Activated gamma-delta T cell treated with anti-CD3 and anti-CD28 coated beads, Interleukin-2, amount 50 U/mL, for 16 hours (primary cell): ENCODE measurements at places on chromosomes 7 and 10.

DNA sequence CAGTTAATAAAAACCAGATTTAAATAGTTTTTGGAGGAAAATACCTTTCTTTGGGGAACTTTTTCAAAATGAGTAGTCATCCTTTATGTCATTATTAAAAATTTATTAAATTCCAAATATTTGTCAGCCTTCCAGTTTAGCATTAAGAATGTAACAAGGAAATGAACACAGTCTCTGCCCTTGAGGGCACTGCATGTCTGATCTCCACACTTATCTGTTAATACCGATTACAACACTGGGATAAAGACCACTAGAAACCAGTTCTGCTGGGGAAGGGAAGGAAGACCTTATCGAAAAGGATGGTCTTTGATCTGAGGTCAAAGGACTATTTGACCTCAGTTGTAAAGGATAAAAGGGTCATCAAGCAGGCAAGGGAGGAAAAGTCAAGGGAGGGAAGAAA lies 320.0 kb downstream of the DOCK4 start:
- no peak for DNase-seq

DNA sequence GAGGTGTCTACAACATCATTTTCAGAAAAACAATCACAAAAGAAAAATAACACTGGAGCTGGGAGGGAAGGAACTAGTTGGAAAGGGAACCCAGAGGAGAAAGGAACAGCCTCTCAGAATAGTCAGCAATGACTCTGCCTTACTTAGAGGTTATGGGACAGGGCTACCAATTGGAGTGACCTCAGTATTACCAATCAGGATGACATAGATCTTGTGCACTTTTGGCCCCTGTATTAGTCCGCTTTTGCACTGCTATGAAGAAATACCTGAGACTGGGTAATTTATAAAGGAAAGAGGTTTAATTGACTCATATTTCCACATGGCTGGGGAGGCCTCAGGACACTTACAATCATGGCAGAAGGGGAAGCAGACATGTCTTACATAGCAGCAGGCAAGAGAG lies 99.7 kb upstream of the SDK1 start:
- no peak for DNase-seq

- no peak for DNase-seq
Observed at GRCh38 chr10:132828681-132829080, 42.7 kb upstream of the NKX6-2 start.

DNA sequence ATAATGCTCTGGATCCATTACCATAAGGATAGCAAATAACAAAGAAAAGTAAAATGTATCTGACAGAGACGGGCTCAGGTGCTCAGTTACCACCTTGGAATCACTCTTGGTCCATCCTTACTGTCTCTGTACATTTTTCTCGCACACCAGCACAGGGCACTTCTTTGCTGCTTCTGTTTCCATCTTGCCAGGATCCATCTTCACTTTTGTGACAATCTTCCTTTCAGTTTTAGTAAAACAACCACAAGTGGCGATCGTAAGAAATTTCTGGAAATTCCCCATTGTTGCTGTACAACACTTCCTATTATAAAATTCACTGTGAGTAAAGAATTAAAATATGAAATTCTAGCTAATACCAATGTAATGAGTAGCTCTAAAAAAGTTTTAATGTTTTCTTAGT lies 695.5 kb downstream of the GRM8 start:
- no peak for DNase-seq

DNA sequence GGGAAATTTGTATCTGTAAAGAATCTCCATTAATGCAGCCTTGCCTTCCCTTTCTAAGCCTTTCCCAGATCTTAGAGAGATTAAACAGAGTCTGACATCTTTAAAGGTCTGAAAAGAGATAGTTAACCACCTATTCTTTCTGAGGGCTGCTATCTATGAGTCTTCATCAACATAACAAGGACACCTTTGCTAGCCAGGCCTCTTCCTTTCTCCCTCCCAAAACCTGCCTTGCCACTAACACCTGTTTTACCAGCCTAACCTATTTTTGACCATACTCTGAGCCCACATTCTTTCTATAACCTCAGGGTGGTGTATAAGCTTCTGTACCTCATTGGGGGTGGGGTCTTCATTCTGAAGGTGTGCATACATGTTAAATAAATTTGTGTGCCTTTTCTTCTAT lies 217.1 kb downstream of the IPMK start:
- no peak for DNase-seq

GRCh38 chr10:29057822-29058331 lies 231.0 kb upstream of the LYZL1 start:
- no peak for DNase-seq

DNA sequence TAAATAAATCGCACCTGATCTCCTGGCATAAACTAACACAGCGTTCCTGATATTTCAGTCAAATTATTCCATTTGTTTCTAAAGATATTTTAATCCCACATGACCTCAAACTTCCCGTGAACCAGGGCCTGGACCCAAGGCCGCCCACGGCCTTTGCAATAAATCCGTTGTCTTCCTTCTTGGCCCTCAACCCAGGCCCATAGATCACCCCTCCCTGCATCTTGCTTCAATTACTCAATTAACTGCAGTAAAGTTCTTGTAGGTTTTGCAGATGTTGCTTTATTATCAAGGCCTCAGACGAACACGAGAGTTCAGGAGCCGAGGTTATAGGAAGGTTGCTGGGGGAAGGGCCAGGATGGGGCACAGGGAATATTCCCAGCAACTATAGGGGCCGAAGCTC lies 249.4 kb downstream of the RAB11FIP2 start:
- DNase-seq = no peak

- DNase-seq = no peak
Observed at GRCh38 chr10:3871424-3871996, 86.5 kb upstream of the KLF6 start.

- DNase-seq = no peak
Observed at GRCh38 chr10:99521765-99522469, 10.8 kb upstream of the NKX2-3 start.

DNA sequence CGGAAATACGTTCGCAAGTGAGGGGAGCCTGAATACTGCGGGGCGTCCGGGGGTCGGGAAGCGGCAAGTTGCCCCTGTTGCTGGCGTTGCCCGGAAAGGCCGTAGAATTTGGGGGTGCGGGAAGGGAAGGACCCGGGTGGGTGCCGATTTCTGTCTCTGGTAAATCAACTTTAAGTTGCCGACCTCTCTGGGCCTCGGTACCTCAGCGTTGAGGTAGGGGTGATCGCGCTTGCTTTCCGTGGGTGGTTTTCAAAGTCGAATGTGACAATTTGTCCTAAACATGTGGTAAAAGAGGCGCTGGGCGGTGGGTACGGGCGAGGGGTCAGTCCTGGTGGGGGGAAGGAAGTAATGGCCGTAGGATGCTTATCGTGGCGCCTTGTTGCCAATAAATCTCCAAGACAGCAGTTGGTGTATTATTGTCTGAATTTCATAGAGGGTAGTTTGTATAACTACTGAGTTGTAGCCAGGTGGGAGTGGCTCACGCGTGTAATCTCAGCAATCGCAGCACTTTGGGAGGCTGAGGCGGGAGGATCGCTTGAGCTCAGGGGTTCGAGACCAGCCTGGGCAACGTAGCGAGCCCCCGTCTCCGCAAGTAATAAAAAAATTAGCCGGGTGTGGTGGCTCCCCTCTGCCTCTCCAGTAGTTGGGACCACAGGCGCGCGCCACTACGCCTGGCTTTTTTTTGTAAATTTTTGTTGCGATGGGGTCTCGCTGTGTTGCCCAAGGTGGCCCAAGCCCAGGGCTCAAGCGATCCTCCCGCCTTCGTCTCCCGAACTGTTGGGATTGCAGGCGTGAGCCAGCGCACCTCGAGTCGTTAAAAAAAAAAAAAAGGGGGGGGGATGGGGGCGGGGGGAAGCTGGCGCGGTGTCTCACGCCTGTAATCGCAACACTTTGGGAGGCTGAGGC lies 644 bp downstream of the BUD23 start:
- DNase-seq = no peak

DNA sequence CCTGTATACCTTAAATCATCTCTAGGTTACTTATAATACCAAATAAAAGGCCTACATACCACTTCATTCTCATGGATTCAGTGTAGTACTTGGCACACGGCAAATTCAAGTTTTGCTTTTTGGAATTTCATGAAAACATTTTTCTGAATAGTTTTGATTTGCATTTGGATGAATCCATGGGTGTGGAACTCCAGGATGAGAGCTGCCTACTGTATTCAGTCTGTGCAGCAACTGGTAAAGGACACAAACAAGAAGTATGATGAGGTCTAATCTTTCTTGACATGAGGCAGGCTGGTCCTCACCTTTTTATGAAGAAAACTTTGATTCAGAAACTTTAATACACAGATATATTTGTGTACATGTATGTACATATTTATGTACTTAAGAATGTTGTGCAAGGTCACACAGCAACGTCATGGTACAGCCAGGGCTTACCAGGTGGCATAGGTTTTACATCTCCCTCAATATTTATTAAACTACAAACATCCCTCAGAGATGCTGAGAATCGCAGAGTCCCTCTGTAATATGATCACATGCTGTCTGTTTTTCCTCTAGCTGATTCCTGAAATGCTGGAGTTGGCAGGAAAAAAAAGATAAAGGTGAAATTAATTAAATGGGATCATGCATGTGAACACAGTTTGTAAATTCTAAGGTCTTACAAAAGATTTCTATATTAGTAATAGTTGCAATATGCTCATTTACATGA lies 239.6 kb downstream of the PRKG1 start:
- no peak for DNase-seq

DNA sequence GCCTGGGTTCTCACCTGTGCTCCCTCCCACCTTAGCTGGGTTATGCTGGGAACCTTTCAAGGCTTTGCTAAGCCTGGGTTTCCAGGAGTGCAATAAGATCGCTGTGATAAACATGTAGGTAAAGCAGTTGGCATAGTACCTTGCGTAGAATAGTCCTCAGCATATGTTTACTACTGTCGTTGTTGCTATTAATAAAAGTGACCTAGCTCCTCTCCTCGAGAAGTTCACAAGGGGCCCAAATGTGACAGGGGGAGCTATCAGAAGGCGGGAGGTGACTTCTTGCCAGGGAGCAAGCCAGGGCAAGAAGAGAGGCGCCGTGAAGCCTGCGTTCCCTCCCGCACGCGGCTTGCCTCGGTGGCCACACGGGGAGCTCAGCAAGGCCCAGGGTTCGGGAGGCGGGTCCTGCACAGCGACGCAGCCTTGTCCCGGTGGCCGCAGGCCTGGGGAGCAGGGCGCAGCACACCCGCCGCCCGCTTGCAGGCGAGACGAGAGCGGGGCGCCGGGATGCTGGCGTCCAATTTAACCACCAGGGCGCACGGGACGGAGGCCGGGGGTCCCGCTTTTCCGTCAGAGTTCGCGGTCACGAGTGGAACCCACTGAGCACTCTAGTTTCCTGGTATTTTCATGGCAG lies 106.2 kb downstream of the SNX10 start:
- DNase-seq = no peak

DNA sequence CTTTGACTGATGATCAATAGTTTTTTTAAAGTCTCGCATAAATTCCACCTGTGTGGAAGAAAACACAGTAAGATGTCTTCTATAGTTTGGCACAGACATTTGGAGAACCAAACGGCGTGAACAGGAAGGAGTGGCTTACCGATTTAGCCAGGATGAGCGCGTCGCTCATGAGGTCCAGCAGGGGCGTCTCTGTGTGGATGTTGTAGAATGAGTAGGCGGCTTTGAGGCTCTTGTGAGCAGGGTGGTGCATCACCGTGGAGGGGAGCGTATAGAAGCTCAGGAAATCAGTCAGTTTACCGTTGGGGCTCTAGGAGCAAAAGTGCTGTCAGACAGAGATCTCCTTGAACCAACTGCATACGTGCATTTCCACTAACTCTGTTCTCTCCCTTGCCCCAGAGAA lies 15.5 kb downstream of the RPP38 start:
- no peak for DNase-seq

- no peak for DNase-seq
Observed at GRCh38 chr10:22977751-22978150, 49.9 kb downstream of the ARMC3 start.

DNA sequence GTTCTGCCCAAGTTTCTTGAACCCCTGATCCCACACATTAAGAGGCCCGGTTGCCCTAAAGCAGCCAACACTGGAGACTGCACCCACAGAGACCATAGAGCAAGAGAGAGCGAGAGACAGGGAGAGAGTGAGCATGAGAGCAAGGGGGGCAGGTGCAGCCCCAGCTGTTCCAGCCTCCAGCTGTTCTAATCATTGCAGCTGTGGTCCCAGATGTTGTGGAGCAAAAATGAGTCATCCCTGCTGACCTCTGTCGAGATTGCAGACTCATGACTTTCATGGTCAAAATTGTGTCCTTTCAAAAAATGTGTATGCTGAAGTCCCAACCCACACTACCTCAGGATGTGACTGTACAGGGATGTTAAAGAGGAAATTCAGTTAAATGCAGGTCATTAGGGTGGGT lies 143.9 kb upstream of the FRMD4A start:
- no peak for DNase-seq

GRCh38 chr7:78052112-78052511 lies 253.5 kb downstream of the PHTF2 start:
- no peak for DNase-seq

- no peak for DNase-seq
Observed at GRCh38 chr10:11023009-11023953, 5.6 kb downstream of the CELF2 start.
